ENCODE measurements at places on chromosomes 16 and 17.

- H3K27ac ChIP-seq, result no peak overlapping the region
- no peak for DNase-seq
- H3K4me1 ChIP-seq, result no peaks in the 10 kb centered on the region
- H3K4me3 ChIP-seq, result no peak overlapping the region
- no peaks in the 10 kb centered on the region for H3K36me3 ChIP-seq
These were observed 66.8 kb downstream of the SALL1 start for GRCh38 chr16:51084074-51084928.

- H3K27ac ChIP-seq, result no peak overlapping the region
- DNase-seq, result no peak
- H3K36me3 ChIP-seq, result peaks cover 71% of the 10 kb centered on the region
- H3K27me3 ChIP-seq, result no peaks in the 10 kb centered on the region
- no peaks in the 10 kb centered on the region for H3K4me1 ChIP-seq
These were observed 20.1 kb upstream of the C16orf95 start for GRCh38 chr16:87337262-87337771.

DNA sequence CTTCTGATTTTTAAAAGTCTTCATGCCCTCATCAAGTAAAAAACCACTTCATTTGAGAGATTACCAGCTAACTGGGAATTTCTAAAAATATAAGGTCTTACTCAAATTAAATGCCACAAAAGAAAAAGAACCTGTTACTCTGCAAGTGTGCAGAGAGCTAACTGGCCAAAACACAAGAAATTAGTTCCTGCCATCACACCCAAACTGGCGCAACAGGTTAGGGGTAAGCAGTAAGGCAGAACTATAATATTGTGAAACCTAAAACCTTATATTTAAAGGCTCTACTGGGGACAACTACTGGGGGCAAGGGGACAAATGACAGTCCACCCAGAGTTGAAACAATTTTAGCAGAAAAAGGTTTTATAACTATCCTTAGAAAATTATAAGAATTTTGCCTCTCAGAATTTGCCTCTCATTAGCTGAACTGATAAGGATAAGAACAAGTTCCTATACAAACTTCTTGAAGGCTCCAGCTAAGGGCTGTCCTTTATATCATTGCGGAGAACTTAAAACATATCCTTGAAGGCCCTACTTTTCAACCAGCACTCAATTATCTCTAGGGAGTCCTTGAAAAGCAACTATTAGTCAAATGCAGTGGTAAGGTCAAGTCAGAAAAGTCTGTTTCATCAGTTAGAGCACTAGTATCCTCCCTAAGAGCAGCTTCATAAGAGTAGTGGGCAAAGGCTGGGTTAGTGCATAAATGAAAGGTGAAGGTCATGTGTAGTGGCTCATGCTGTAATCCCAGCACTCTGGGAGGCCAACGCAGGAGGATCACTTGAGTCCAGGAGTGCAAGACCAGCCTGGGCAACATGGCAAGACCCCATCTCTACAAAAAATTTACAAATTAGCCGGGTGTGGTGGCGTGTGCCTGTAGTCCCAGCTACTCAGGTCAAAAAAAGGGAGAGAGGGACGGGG is 31.5 kb downstream of the SMURF2 start:
- no peak overlapping the region for H3K4me3 ChIP-seq
- peaks cover 31% of the 10 kb centered on the region for H3K4me1 ChIP-seq
- no peaks in the 10 kb centered on the region for H3K27me3 ChIP-seq
- DNase-seq, result no peak
- H3K36me3 ChIP-seq, result peaks cover 19% of the 10 kb centered on the region

- H3K27ac ChIP-seq, result no peak overlapping the region
- no peaks in the 10 kb centered on the region for H3K27me3 ChIP-seq
- no peak overlapping the region for H3K4me3 ChIP-seq
- DNase-seq, result no peak
- no peaks in the 10 kb centered on the region for H3K4me1 ChIP-seq
These were observed 9.8 kb upstream of the SOST start for GRCh38 chr17:43768382-43768781.

DNA sequence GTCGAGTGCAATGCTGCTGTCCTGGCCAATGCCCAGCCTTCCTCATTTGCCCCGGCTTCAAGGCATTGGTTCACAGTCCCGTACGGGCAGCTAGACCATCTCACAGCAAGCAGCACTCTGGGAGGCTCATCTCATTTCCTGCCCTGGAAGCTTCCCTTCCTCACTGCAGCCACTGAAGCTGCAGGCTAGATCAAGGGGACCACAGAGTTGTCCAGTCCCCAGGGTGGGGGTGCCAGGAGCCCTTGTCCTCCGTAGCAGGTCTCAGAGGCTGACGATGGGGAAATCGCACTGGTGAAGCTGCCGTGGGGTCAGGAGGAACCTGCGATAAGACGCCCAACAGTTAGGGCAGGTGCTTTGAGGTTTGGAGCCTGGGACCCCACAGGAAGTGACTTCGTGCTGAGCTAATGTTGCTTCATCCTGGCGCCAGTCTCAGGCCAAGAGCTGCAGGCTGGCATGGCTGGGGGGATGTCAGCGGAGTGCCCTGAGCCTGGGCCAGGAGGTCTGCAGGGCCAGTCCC is at the start of gene SPNS3:
Gene SPNS3 (plus strand): TSS at position 426 of the 517 bp plus-strand sequence. CDS start 28 bp downstream, at position 454.
- no peak within 1 kb of the TSS for H3K4me3 ChIP-seq
- no peak for DNase-seq
- no peak within 1 kb of the TSS for H3K27ac ChIP-seq

All from MCF 10A (cell line).